BJ (cell line): ENCODE measurements at places on chromosomes 6 and 20.

GRCh38 chr6:123276546-123276980 is 280.5 kb downstream of the CLVS2 start:
- no peak for DNase-seq

DNA sequence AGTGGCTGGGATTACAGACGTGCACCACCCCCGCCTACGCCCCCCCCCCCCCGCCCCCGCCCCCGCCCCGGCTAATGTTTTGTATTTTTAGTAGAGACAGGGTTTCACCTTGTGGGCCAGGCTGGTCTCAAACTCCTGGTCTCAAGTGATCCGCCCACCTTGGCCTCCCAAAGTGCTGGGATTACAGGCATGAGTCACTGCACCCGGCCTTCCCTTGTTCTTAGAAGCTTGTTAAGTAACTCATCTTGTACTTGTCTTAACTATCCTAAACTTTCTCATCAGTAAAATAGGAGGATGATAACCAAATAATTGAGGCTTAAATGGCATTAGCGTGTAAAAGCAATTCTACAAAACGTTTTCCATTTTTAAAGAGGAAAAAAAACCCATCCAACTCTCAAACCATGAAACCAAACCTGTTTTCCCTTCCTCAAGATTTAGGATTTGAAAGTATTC is 4.2 kb downstream of the CDYL start:
- DNase-seq: no peak

- DNase-seq: no peak
Observed at GRCh38 chr6:136538836-136539235, 11.4 kb downstream of the MAP7 start.

- no peak for DNase-seq
Observed at GRCh38 chr6:106477146-106477545, 116.6 kb downstream of the CRYBG1 start.
